ENCODE measurements at places on chromosomes 2 and 18.

DNA sequence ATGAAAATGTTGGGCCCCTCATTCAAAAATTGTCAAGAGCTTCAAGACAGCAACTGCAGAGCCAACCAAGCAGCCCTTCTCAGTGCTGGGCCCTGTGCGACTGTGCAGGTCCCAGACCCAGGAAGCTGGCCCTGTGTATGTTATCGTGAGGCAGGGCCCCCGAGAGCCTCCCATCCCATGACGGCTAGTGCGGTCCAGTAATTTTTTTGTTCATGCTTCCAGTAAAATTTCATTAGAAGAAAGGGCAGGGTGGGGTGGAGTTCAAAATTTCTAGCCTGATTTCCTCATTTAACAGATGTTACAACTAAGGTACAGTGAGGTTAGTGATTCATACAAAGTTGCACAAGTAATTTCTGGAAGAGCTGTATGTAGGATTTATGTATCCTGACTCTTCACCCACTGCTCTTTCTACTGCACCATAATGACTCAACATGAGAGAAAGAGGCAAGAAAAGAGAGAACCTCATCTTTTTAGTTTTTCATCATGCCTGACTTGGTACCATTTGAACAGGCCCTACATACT, 105.5 kb downstream of the ZEB2 start:
- peak; percentile 34 for DNase-seq

DNA sequence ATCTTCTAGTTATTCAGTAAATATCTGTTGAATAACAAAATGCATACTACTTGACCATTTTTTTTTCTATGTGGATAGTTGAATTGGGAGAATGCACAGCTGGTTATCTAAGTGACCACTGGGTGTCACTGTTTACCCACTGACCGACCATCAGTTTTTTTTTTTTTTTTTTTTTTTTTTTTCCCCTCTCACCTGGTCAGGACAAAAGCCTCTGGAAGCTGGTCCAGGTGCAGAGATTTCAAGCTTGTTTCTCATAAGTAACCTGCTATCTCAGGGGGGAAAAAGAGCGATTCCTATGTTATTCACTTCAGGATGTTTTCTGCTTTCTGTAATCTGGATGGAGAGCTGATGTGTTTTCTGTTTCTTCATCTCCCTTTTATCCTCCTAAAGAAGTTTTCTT, 256.0 kb downstream of the DCDC2C start:
- peak; percentile 61 for DNase-seq

GRCh38 chr2:162221064-162221463, 22.2 kb downstream of the FAP start:
- DNase-seq = peak; percentile 66

DNA sequence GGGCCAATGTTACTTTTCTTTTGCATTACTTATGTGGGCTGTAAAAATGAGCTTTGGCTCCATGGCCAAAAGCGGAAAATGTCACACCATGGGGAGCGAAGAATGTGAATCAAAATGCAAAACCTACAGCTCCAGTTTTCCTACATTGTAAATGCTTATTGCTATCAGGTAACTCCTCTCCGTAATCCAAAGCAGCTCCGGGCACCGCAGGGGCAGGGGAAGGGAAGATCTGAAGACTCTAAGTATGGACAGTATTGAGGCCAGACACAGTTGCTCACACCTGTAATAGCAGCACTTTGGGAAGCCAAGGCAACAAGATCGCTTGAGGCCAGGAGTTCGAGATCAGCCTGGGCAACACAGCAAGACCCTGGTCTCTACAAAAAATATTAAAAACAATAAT, 7.1 kb upstream of the AGFG1 start:
- no peak for DNase-seq

GRCh38 chr2:231613331-231613662, 20.6 kb downstream of the TEX44 start:
- no peak for DNase-seq

Data from hepatocyte (in vitro differentiated cells).